ENCODE measurements at places on chromosomes 11 and 22. TPM values are rescaled to one million over a fixed set of nuclear protein-coding genes. Genes with fewer than 3 reads are reported as not detected.

DGCR6 gene
- total RNA-seq = 0.90 TPM

PNPLA5 gene
- total RNA-seq = not detected

CD3G gene
- total RNA-seq = not detected

CNTN5 gene
- not detected for total RNA-seq

Data from endothelial cell of coronary artery (primary cell).